ENCODE measurements at places on chromosomes 1 and 21.

DNA sequence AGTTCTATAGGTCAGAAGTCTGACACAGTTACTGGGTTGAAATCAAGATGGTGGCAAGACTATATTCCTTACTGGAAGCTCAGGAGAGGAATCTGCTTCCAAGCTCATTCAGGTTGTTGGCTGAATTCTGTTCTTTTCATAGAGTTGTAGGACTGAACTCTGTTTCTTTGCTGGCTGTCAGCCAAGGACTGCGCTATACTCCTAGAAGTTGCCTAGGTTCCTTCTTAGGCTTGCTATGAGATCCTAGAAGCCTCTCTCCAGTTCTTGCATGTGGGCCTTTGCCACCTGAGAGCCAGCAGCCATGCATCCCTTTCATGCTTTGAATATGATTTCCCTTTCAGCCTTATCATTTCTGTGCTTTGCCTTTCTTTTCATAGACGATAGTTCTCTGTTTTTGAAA is 176.4 kb downstream of the RPS6KC1 start:
- DNase-seq: no peak

- no peak for DNase-seq
These were observed 7.0 kb downstream of the NPHP4 start for GRCh38 chr1:5985250-5985649.

- DNase-seq: peak; percentile 50
These were observed 71.5 kb downstream of the HHAT start for GRCh38 chr1:210400043-210400840.

GRCh38 chr1:23553231-23554126 is 5.8 kb downstream of the ID3 start:
- no peak for DNase-seq

DNA sequence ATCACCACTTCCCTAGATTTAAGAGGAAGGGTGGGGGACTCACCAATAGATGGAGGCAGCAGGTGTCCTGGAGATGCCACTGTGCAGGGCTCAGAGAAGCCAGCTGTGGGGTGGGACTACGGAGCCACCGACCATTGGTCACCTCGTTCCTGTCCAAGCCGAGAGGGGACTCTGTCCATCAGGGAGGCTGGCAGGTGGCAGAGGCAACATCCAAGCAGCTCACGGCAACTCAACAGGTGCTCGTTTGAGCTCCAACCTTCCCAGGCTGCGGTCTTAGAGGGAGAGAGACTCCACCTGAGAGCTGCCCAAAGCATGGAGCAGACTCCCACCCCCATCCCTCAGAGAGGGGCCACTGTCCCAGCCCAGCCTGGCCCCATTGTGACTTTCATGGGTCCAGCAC is 71.4 kb downstream of the IGSF21 start:
- DNase-seq: no peak

All from CD4-positive, alpha-beta T cell treated with Interleukin-4 for 4 hours (primary cell).